ENCODE measurements at places on chromosomes 13 and 19.

DNA sequence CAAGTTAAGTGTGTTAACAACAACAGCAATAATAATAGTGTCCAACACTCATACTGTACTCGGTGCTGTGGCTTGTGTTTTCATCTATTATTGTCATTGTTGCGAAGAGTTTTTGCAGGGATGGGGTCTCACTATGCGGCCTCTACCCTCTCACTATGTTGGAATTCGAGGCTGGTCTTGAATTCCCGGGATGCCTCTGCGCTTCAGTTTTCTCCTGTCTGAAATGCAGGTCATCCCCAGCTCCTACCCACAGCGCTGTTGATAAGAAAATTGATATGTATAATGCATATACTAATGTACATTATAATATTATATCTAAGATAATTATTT is 4.9 kb upstream of the SBK3 start:
- peak overlapping the region; percentile 40 for H3K4me3 ChIP-seq
- DNase-seq: peak; percentile 2
- H3K36me3 ChIP-seq: no peaks in the 10 kb centered on the region
- H3K27me3 ChIP-seq: no peaks in the 10 kb centered on the region
- peaks cover 43% of the 10 kb centered on the region for H3K4me1 ChIP-seq

GRCh38 chr19:39199025-39199424 is 2.3 kb downstream of the NCCRP1 start:
- peaks cover 55% of the 10 kb centered on the region for H3K27me3 ChIP-seq
- no peaks in the 10 kb centered on the region for H3K36me3 ChIP-seq
- H3K4me3 ChIP-seq: peak overlapping the region; percentile 47
- no peak overlapping the region for H3K27ac ChIP-seq

DNA sequence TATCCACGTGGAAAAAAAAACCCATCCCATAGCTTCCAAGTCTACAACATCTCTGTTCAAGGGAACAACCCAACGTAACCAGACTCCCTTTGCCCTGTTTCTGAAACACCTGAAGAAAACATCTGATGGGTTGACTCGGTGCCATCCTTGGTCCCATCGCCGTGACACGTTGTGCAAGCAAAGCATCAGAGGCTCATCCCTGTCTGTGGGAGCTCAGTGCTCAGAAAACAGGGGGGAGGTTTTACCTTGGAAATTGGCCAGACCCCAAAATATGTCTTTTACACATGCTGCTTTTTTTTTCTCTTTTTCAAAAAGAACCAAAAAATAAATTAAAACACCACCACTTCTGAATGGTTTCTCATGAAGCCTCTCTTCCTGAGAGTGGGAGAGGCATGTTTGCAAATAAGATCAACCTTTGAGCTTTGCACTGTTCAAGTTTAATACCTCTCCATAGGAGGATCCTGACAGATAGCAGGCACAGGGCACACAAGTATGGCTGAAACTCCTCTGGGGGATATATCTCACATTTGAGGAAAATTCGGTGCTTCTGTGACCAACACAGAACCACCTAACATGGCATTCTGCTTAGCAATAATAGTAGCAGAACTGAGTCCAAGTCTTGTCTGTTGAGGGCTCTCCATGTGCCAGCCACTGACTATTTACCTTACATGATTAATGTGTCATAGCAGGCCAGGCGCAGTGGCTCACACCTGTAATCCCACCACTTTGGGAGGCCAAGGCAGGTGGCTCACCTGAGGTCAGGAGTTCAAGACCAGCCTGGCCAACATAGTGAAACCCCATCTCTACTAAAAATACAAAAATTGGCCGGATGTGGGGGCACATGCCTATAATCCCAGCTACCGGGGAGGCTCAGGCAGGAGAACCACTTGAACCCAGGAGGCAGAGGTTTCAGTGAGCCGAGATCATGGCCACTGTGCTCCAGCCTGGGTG is 7.0 kb upstream of the PVR start:
- H3K36me3 ChIP-seq: no peaks in the 10 kb centered on the region
- H3K27ac ChIP-seq: peak overlapping the region; percentile 87
- DNase-seq: no peak

- no peaks in the 10 kb centered on the region for H3K36me3 ChIP-seq
- peak overlapping the region; percentile 80 for H3K27ac ChIP-seq
- peak overlapping the region; percentile 52 for H3K4me3 ChIP-seq
- DNase-seq: no peak
- no peaks in the 10 kb centered on the region for H3K27me3 ChIP-seq
These were observed 246.5 kb downstream of the DCT start for GRCh38 chr13:94232956-94233355.

- no peaks in the 10 kb centered on the region for H3K36me3 ChIP-seq
- no peak overlapping the region for H3K27ac ChIP-seq
- peak; percentile 81 for DNase-seq
- H3K4me3 ChIP-seq: no peak overlapping the region
These were observed 42.5 kb downstream of the CELF5 start for GRCh38 chr19:3266792-3267514.

DNA sequence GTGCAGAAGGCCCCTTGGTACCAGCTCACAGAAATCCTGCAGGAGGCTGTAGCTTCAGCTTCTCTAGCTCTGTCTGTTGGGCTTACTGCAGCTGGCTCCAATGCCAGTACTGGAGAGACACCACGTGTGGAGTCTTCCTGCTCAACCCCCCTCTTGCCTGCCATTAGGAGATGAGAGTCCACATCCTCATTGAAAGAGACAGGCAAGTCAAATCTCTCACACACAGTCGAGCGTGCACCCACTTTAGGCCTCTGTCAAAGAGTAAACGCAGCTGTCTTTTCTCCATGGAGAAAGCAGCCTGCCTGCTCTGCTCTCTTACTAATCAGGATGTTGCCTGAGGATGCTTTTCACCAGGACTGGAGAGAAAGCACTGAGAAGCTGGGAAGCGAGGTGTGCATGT is 523.0 kb upstream of the NBEA start:
- H3K36me3 ChIP-seq: no peaks in the 10 kb centered on the region
- no peaks in the 10 kb centered on the region for H3K4me1 ChIP-seq
- H3K27me3 ChIP-seq: no peaks in the 10 kb centered on the region
- H3K4me3 ChIP-seq: no peak overlapping the region

DNA sequence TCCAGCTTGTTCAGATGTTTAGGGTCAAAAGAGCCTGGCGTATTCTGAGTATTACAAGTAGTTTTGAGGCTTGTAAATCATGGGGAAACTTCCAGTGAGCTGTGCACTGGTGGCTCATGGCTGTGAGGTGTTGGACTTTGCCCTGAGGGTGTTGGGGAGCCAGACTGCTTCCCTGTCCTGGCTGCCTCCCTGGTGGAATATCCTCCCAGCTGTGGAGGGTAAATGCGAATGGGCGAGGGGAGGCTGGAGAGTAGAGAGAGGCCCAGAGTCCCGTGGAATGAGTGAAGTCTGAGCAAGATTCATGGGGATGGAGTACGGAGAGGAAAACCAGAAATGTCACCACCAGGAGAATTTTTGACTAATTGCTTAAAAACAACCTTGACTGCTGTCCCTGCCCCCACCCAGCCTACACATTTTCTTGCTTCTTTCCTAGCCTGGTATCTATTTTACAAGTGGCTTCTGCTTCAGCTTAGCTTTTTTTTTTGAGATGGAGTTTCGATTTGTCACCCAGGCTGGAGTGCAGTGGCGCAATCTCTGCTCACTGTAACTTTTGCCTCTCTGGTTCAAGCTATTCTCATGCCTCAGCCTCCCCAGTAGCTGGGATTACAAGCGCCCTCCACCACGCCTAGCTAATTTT is 3.7 kb downstream of the SNRPA start:
- H3K4me3 ChIP-seq: peak overlapping the region; percentile 23
- peaks cover 34% of the 10 kb centered on the region for H3K36me3 ChIP-seq
- H3K27me3 ChIP-seq: no peaks in the 10 kb centered on the region

DNA sequence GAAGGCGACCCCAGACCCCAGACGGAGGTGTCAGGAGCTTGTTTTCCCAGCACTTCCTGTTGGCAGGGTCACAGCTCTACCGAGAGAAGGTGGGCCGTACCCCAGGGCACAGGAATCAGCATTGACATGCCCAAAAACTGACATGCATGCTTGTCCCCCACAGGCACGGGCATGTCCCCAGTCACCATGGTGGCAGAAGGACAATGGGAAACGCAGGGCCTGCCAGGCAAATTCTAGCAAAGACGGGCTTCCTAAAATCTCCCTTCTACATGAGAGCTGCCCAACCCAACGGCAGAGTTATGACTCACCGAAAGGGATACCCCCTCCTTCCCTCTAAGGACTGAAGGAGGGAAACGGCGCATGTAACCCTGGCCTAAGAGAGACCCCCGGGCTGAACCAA is 18.5 kb downstream of the TSHZ3 start:
- no peaks in the 10 kb centered on the region for H3K36me3 ChIP-seq
- H3K27ac ChIP-seq: no peak overlapping the region
- no peak overlapping the region for H3K4me3 ChIP-seq
- DNase-seq: no peak
- peaks cover 38% of the 10 kb centered on the region for H3K4me1 ChIP-seq

- H3K4me1 ChIP-seq: peaks cover 35% of the 10 kb centered on the region
- H3K4me3 ChIP-seq: no peak overlapping the region
- no peaks in the 10 kb centered on the region for H3K36me3 ChIP-seq
- no peaks in the 10 kb centered on the region for H3K27me3 ChIP-seq
- H3K27ac ChIP-seq: peak overlapping the region; percentile 95
- peak; percentile 50 for DNase-seq
These were observed 117.0 kb upstream of the POSTN start for GRCh38 chr13:37715606-37716015.

DNA sequence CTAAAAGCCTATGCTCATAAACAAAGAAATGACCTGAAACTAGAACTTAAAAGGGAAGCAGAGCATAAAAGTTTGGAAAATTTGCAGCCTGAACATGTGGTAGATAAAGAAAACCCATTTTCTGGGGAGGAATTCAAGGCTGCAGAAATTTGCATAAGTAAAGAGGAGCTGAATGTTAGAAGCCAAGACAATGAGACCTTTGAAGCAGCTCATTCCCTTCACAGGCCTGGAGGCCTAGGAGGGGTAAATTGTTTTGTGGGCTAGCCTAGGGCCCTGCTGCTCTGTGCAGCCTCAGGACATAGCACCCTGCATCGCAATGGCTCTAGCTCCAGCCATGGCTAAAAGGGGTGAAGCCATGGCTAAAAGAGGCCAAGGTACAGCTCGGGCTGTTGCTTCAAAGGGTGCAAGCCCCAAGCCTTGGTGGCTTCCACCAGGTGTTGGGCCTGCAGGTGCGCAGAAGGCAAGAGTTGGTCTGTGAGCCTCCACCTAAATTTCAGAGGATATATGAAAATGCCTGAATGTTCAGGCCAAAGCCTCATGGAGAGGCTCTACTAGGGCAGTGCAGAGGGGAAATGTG is 38.3 kb downstream of the ZIC2 start:
- no peak overlapping the region for H3K27ac ChIP-seq
- H3K36me3 ChIP-seq: no peaks in the 10 kb centered on the region
- peaks cover 5% of the 10 kb centered on the region for H3K27me3 ChIP-seq
- no peak overlapping the region for H3K4me3 ChIP-seq
- DNase-seq: no peak

DNA sequence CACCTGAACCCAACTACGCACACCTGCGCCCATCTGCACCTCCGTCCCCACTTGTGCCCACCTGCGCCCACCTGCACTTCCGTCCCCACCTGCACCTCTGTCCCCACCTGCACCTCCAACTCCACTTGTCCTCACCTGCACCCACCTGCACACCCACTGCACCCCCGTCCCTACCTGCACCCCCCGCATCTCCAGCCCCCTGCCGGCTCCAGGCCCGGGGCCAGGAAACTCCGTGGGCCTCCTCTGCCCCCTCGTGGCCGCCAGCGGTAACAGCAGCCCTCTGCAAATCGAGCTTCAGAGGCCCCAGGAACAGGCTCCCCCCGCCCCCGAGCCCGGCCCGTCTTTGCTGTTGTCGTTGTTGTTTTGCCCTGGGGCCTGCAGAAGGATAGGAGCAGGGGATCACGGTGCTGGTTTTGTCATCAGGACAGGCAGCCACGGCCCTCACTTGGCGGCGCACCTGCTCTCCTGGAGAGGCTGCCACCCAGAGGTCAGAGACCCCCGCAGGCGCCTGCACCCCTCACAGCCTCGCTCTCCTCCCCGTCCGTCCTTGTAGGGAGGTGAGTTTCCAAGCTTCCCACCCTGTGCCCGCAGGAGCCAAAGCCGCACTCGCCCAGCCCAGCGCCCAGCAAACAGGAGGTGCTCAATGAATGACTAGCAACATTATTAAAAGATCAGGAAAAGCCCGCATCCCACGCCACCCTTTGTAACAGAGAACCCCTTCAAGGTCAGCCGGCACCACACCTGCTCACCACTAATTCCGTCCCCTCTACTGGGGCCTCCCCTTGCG is 65.4 kb downstream of the GNG7 start:
- H3K27me3 ChIP-seq: no peaks in the 10 kb centered on the region
- no peak overlapping the region for H3K27ac ChIP-seq
- no peaks in the 10 kb centered on the region for H3K36me3 ChIP-seq
- H3K4me3 ChIP-seq: no peak overlapping the region
- peaks cover 15% of the 10 kb centered on the region for H3K4me1 ChIP-seq

DNA sequence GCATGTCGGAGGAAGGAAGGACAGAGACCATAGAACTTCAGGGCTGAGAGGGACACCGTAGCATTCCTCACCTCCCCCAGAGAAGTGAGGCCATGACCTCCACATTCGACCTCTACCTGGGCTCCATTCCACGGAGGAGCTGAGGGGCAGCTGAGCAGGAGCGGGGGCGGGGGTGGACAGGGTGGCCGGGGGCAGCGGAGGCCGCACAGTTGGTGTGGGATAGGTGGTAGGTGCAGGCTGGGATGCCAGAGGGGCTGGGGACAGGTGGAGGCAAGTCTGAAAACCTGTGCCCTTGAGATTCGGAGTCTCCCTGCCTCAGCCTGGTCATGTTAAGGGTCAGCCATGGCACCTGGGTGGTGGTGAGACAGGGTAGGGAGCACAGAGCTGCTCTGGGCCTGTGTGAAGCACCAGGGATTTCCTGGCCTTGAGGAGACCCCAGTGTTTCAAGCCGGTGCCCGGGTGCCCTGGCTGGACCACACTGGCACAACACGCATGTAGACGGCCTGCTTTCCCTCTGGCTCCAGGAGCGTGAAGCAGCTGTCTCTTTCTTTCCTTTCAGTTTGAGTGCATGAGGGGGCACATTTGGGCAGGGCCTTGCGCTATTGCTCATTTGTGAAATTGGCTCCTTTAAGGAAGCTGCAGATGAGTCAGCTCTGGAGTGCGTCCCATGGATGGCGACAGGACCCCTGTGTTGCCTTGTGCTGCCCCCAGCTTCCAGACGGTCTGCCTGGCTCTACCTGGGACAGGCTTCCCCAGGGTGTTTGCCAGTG is 51.8 kb downstream of the TSSK6 start:
- peak overlapping the region; percentile 68 for H3K27ac ChIP-seq
- peak; percentile 92 for DNase-seq
- no peak overlapping the region for H3K4me3 ChIP-seq
- peaks cover 31% of the 10 kb centered on the region for H3K36me3 ChIP-seq
- peaks cover 39% of the 10 kb centered on the region for H3K4me1 ChIP-seq

- H3K4me3 ChIP-seq: no peak overlapping the region
- DNase-seq: no peak
These were observed 276.4 kb downstream of the LHFPL6 start for GRCh38 chr13:39326469-39327171.

Measured in osteoblast (primary cell).